ENCODE measurements at places on chromosomes 13 and 19.

- DNase-seq: no peak
Measured at GRCh38 chr13:32028711-32029110, 2.9 kb upstream of the FRY start.

- peak; percentile 90 for DNase-seq
Measured at GRCh38 chr13:42876270-42876714, 94.9 kb downstream of the FAM216B start.

DNA sequence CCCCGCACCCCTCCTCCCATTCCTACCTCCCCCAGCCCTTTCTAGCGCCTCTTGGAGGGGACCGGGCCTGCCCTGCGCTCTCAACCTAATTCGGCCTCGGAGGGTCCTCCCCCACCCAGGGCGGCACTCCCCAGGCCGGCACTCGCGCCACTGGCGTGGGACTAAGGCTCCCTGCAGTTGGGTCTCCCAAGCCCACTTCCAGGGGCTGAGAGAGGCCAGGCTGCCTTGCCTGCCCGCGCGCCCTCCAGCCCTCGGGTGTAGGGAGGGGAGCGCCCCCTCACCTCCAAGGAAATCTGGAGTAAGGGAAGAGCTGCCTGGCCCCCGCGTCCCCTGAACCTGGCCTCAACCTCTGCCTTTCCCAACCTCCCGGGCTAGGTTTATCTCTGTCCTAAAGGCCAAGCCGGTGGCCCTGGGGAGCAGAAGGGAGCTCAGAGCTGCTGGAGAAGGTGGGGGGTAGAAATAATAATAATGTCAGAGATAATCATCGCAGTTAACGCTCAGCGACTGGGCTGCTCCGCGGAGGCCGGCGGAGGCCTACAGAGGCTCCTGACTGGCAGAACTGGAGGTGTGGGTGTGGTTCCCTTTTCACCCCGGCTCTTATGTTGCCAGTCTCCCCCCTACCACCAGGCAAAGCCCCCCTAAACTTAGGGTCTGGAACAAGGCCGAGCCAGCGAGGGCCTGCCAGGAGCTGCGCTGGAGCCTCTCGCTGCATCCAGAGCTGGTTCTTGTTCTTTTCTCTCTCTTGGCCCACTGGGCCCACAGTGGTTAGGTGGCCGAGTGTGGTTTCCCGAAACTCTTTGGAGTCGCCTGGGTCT is 9.6 kb downstream of the ZIC2 start:
- no peak for DNase-seq

DNA sequence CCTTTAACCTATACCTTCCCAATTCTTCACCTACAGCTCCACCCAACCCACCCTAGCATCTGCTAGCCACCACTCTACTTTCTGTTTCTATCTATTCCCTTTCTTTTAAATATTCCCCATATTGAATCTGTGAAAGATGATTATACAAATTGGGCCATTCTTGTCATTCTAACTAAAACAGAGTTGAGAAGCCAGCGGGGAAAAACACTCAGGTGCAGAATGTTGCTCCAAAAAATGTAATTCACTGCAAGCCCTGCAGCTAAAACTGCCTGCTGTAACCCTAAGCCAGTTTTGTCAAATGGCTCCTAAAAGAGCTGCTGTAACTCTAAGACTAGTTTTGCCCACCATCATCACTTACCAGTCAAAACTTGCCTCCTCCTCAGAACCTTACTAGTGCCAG is 1468.6 kb upstream of the MIR17HG start:
- no peak for DNase-seq

DNA sequence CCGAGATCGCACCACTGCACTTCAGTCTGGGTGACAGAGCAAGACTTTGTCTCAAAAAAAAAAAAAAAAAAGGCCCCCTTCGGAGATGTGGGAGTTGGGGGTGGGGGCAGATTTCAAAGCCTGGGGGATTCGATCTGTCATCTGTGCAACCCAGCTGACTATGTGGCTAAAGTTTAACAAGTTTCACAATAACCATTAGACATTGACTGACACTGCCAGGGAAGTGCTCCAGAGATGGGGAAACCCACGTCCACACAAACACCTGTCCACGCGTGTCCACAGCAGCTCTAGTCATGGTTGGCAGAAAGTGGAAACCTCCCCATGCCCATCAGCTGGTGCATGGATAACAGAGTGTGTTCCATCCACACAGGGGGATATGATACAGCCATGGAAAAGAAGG is 37.6 kb upstream of the HOMER3 start:
- peak; percentile 42 for DNase-seq

- no peak for DNase-seq
Measured at GRCh38 chr13:35927567-35928021, 203.6 kb downstream of the DCLK1 start.

GRCh38 chr13:39016087-39016486 is 21.8 kb downstream of the PROSER1 start:
- no peak for DNase-seq

DNA sequence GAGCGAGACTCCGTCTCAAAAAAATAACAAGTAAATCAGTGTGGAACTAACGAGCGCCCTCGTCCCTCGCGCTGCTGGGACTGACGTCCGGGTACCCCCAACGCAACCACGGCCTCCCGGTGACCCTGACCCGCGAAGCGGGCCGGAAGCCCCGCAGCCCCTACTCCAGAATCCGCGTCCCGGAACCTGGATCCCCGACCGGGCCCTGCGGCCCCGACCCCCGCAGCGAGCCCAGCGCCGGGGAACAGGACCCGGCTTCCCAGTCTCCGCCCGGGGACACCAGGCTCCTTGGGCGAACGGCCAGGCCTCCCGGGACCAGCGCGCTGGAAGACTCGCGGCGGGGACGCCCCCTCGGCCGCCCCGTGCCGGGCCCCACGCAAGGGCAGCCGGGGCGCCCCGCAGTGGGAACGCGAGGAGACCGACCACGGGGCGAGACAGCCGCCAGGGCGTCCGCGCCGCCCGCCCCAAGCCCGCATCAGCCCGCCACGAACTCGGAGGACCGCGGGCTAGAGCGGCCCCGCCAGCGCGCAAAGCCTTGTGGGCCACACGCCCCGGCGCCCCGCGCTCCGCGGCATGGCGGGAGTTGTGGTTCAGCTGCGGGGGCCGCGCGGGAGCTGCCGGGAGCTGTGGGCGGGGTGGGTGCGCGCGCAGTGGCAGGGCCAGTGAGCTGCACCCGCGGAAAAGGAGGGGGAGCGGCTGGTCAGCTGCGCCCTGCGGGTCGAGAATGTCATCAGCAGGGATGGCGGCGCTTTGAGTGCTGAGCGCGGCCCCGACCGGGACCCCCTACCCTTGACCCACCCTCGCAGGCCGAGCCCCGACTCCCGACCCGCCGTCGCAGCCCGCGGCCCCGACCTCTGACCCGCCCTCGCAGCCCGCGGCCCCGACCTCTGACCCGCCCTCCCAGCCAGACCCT is 7.5 kb upstream of the MADCAM1 start:
- peak; percentile 92 for DNase-seq

DNA sequence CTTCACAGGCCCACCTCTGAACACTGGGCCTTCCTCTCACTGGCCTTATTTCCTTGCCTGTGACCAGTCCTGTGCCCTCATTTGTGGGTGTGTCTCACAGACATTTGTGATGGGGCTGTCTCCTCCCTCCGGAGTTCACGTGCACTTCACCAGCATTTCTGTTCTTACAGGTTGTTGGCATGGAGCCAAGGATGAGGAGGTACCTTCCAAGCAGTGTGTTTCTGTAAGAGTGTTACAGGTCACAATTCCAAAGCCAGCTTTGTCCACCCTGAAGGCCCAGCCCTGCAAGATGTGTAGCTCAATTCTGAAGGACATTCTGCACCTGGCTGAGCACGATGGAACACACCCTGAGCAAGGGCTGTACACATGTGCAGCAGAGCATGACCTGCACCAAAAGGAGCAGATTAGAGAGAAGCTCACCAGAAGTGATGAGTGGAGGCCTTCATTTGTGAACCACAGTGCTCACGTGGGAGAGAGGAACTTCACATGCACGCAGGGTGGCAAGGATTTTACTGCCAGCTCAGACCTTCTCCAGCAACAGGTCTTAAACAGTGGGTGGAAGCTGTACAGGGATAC is 8.1 kb downstream of the ZNF749 start:
- no peak for DNase-seq

- DNase-seq: no peak
Measured at GRCh38 chr13:22062478-22063205, 391.8 kb downstream of the FGF9 start.

DNA sequence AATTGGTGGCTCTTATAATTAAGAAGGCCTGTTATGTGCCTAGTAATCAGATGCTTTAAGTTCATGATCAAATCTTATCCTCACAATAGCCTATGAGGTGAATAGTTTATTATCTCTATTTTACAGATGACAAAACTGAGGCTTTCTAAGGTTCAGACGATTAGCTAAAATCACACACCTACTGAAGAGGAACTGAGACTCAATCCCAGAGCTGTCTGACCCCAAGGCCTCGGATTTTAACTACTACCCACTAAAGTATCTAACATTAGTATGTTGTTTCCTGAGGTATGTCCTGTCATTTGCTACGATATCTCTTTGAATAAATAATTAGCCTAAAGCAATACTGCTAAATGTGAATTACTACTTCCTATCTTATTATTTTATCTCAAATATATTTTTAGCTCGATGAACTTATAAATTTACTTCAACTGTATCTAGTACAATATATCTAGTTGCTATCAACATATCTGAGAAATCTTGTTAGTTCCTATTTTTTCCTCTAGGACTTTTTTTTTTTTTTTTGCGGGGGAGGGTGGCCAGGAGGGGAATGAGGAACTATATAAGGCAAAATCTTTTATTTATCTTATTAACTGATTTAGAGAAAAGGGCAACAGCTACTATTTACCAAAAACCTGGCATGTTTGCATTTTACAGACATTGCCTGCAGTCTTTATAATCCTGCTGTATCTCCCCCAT is 118.5 kb downstream of the ABCC4 start:
- DNase-seq: no peak

GRCh38 chr13:51380269-51380668 is 40.8 kb downstream of the SERPINE3 start:
- no peak for DNase-seq

- no peak for DNase-seq
Measured at GRCh38 chr19:10669246-10669645, 15.1 kb downstream of the ILF3 start.

DNA sequence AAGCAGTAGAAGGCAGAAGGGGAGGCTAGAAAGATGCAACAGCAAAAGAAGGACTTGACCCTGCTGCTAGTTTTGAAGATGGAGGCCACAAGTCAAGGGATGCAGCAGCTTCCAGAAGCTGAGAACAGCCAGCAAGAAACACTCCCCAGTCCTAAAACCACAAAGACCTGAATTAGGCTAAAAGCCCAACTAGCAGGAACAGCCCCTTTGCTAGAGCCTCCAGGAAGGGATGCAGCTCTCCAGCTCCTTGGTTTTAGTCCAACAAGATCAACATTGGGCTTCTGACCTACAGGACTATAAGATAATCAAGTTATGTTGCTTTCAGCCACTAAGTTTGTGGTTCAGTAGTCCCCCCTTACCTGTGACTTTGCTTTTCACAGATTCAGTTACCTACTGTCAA is 10.5 kb upstream of the LATS2 start:
- DNase-seq: no peak

- DNase-seq: peak; percentile 79
Measured at GRCh38 chr13:79258489-79258888, 147.6 kb downstream of the RBM26 start.

DNA sequence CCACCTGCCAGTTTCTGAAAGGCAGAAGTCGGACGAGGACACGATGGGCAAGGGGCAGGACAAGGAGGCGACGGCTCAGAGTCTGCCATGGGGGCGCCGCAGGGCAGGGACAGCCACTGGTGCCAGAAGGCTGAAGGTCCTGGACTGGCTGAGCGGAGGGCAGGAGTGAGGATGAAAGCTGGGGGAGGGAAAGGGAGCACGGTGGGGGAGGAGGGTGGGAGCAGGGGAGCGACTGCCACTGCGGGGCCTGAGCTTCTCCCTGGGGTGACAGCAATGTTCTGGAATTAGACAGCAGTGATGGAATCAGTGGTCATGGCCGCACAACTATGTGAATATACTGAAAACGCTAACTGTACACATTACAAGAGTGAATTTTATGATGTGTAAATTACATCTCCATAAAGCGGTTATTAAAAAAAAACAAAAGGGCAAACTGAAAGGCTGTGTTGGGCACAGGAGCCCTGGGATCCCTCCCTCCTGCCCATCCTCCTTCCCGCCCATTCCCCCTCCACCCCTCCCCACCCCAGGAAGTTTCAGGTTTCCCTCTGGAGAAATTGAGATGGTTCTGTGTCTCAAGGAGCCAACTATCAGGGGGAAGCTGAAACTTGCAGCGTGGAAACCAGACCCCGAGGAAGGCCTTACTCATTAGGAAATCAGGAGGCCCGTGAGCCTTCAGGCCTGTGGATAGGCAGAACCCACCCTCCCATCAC is 15.9 kb downstream of the MLLT1 start:
- DNase-seq: no peak

DNA sequence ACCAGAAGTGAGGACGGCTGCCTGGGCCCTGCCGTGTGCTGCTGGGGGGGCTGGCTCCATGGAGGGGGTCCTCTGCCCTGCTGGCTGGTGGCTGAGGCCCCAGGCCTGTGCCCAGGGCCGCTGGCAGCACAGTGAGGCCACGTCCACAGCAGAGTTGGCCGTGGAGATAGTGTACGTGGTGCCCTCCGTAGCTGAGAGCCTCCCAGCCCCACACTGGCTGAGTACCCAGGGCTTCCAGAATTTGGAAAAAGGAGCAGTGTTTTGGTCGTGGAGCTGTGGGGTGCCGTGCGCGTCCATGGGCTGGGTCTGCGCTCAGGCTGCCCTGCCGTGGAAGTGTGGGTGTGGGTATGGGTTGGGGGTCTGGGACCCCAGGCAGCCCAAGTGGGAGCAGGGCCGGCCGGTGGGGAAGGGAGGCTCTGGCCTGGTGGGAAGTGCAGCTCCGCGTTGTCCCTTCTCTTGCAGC is 5.9 kb downstream of the PTBP1 start:
- no peak for DNase-seq

DNA sequence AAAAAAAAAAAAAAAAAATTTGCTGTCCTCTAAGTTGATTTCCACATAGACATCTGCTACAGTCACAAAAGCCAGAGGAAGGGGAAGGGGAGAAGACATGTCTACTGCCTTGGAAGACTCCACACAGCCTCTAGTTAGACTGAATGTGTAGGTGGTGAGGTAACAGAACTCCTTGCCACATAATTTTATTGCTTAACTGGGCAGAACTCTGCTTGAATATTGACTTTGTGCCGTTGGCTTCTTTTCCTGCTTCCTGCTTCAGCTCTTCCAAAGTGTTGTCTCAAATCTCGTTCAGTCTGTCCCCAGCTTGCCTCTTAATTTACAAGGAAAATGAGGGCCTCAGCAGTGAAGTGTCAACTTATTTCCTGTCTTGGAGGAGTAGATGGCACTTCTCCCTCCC is 37.1 kb downstream of the ESD start:
- DNase-seq: peak; percentile 77

GRCh38 chr13:29159871-29160270 is 339.7 kb downstream of the MTUS2 start:
- peak; percentile 30 for DNase-seq

DNA sequence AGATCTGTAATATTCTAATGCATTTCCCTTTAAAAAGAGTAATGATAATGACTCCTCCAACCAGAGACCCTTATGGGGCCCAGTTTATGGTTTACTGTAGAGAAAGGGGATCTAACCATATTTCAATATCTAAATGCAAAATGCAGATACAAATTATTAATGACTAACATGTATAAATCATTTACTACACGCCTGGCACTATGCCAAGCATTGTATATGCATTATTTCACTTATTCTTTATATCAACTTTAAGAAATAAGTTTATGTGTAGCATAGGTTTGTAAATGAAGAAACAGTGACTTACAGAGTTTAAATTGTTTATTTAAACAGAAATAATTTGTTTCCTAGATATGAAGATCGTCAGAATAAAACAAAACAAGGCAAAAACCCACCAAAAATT is 86.2 kb upstream of the SCEL start:
- DNase-seq: no peak

All from MV-4-11 (cell line).